Activated T-cell treated with anti-CD3 and anti-CD28 coated beads for 1 hour (primary cell): ENCODE measurements at places on chromosomes 13 and 19.

GRCh38 chr13:71856548-71857043 lies 10.4 kb downstream of the DACH1 start:
- DNase-seq = no peak

- DNase-seq = no peak
Observed at GRCh38 chr13:100382785-100383184, 205.8 kb downstream of the GGACT start.

GRCh38 chr19:54877471-54877870 lies 3.4 kb downstream of the FCAR start:
- no peak for DNase-seq

GRCh38 chr19:4707956-4708650 lies 15.5 kb downstream of the DPP9 start:
- DNase-seq = no peak

DNA sequence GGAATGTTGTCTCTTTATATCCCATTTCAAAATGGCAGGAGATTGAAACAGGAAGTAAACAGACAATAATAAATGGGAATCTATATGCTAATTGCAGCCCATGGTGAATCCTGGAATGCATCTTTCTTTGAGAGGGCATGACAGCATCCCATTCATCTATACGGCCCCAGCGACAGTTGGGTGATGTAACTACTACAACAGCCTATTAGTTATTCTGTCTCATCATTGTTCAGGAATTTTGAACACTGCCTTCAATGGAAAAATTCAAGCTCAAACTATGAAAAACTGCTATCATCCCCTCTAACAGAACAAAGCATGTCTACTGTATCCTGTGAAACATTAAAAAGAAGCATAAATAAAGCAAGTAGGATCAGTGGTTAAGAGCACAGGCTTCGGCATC lies 262.1 kb downstream of the DCT start:
- no peak for DNase-seq

DNA sequence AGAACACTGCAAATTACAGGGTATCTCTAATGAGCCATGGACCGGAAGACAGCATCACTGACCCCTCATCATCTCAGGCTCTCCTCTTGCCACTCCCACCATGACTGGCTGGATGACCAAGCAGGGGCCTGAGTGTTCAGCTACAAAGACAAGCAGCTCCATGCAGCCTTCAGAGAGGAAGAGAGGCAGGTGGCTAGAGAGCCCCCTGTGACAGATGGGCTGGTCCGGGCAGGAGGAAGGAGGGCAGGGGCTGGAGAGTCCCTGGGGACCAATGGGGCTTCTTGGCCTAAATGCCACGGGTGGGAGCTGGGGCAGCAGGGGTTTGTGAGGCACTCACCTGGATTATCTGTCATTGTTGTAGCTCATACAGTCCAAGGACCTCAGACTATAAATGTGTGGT lies 12.8 kb upstream of the RASA3 start:
- DNase-seq = no peak

GRCh38 chr13:75705395-75705794 lies 69.3 kb downstream of the LMO7 start:
- DNase-seq = no peak

DNA sequence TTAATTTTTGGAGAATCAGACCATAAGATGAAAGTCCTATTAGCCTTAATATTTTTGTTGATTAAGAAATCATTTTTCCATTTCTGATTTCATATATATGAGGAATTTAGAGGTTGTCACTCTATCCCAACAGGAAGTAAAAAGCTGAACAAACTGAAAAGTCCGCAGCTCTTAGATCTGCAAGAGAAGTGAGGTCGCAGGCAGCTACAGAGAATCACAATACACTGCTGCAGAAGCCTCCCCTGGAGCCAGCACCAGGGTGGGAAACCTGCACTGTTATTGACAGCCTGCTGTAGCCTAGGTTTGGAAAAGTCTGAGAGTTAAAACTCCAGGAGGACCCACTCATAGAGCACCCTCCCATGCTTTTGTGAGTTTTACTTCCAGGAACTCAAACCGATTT lies 29.9 kb downstream of the TNFRSF19 start:
- no peak for DNase-seq
